ENCODE measurements at places on chromosomes 2 and 18.

- no peak for DNase-seq
These were observed 16.9 kb downstream of the C2orf74 start for GRCh38 chr2:61178603-61179545.

- no peak for DNase-seq
These were observed 19.8 kb downstream of the EVX2 start for GRCh38 chr2:176063958-176064357.

DNA sequence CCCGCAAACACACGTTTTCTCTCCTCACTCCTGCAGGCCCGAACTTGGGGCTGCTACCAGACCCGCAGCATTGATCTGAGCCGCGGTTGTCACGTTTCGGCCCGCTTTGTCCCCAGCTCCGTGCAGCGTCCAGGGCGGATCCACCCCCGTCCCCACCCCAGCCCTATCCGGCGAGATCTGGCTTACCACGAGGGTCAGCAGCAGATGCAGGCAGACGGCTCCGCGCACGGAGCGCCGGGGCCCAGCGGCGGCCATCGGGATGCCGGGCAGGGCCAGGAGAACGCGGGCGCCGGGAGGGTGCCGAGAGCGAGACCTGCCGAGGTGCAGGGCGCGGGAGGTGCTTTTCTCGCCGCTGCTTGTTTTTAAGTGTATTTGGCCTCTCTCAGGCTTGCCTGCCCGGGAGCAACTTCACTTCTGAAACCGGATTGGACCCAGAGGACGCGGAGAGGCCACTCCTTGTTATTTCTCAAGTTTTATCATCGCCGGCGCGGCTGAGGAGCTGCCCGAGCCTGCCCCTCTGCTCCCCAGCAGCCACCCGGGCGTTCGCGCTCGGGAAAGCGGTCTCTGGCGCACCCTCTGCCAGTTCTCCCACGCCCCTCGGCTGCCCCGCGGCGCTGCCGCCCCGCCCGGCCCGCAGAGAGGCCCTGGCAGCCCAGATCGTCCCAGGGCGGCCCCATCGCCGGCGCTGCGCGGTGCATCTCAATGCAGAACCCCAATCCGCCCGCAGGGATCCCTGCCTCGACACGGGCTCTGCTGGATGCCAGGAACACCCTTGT lies at the start of gene DSC3:
Gene DSC3 (minus strand): TSS at position 337 of the 776 bp plus-strand sequence. CDS start 82 bp downstream, at position 255.
- DNase-seq: no peak

GRCh38 chr18:10822456-10822855 lies 296.6 kb downstream of the NAPG start:
- no peak for DNase-seq

DNA sequence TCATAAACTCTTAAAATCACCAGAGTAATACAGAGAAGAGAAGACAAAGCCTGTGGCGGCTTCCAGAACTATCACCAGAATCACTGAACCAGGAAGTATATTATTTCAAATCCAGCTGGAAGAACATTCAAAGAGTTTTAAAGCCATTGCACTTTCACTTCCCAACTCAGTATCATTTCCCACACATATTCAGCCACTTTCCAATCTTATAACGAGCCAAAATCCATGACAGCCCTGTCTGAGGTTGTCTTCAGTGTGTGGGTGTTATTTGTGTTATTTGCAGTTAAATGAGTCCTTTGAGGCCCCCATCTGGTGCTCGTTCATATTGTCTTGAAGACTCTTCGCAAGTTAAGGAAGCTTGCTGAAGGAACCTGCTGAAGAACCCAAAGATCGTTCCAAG lies 559.9 kb downstream of the TSN start:
- no peak for DNase-seq

DNA sequence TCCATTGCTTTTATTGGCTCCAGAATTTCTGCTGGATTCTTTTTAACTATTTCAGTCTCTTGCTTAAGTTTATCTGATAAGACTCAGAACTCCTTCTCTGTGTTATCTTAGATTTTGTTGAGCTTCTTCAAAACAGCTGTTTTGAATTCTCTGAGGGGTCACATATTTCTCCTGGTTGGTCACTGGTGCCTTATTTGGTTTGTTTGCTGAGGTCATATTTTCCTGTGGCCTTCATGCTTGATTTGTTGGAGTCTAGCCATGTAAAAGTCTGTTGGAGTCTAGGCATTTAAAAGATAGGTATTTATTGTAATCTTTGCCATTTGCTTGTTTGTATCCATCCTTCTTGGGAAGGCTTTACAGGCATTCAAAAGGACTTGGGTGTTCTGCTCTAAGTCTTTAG lies 398.7 kb downstream of the DSEL start:
- no peak for DNase-seq

DNA sequence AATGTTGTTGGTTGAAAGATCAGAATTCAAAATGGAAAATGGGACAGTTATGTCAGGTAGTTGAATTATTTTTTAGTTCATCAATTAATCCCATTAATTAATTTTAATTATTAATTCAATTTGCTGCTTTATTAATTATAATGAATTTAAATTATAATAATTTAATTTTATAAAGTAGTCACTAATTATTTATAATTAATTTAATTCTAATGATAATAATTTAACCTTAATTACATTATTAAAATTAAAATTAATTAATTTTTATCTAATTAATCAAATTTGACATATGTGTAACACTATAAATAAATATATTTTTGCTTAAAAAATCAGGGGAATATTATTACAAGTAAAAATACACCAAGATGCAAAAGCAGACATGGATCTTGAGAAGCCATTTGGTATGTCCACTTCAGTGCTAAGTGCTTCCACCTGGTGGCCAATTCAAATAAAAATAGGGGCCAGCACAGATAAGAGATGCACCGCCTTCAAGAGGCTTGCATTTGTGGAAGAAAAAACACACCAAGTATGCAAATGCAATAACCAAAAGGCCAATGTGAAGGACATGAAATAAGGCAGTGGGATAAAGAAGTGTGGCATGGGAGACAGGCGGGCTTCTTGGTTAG lies 73.2 kb downstream of the MBP start:
- DNase-seq: no peak

DNA sequence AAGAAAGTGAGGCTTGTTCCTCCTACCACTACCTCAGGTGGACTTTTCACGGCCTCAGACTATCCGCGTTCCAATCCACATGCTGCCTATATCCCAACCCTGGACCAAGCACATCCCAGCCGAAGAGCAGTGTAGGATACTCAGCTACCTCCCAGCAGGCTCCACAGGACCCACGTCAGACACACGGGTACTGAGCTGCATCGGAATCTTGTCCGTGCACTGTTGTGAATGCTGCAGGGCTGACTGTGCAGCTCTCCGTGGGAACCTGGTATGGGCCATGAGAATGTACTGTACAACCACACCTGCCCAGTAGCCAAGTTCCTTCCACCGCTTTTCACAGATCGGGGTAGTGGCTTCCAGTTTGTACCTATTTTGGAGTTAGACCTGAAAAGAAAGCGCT lies 22.3 kb downstream of the IL37 start:
- no peak for DNase-seq

DNA sequence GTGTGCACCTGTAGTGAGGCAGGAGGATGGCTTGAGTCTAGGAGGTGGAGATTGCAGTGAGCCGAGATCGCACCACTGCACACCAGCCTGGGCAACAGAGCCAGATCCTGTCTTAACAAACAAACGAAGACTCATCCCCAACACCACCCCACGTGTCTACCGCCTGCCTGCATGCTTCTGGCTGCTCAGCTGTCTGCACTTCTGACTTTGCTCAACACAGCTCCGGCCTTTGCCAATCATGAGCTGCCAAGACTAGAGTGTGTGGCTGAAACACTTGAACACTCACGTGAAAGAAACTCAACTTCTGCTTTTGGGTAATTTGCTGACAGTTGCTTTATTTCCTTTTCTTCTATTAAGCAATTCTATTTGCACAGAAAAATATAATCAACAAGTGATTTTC lies 32.1 kb upstream of the SP3 start:
- no peak for DNase-seq

DNA sequence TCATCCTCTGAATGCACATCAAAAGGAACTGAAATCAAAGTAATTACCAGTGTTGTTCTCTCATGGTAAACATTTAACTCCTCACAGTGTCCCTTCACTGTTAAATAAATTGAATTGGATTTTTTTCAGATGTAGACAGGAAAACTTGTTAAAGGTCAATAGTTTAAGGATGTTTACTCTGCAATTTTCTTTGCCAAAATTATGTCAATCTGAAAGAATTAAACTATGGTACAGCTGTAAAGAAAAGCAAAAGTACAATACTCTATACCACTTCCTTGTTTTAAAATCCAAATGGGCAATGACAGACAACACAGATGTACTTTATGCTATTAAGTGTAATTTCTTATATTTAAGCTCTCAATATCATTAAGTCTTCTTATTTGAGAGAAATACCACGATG lies 153.2 kb downstream of the WDPCP start:
- DNase-seq: no peak

DNA sequence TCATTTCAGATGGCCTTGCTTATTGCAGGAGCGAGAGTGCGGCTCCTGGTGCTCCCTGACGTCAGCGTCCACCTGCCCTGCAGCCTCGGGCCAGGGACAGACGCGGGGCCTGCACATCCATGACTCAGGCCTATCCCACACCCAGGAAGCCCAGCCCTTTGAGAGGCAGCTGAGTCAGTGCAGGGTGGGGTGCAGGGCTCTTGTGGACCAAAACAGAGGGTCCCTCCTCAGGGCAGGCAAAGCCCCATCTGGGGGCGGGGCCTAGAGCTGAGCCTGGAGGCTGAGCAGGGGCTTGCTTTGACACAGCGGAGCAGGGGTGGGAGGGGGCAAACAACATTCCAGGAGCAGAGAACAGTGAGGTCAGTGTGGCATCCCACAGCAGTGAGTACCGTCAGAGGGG lies 7.7 kb upstream of the ARHGEF4 start:
- no peak for DNase-seq

GRCh38 chr2:129763966-129764365 lies 215.5 kb upstream of the RAB6C start:
- DNase-seq: no peak

DNA sequence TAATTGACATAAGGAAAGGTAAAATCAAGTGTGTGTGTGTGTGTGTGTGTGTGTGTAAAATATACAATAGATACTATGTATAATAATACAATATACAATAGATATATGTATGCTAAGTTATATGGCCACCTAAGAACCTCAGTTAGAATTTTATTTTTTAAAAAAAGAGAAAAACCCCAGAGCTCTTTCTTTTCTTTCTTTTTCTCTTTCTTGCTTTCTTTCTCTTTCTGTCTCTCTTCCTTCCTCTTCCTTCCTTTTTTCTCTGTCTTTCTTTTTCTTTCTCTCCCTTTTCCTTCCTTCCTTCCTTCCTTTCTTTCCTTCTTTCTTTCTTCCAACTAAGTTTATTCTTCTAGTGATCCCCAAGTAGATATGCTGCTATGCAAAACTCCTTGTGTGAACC lies 64.6 kb upstream of the FN1 start:
- no peak for DNase-seq

- no peak for DNase-seq
These were observed 773 bp downstream of the CMPK2 start for GRCh38 chr2:6864923-6865345.

- no peak for DNase-seq
These were observed 13.3 kb downstream of the SERTAD2 start for GRCh38 chr2:64640153-64641044.

GRCh38 chr2:59277671-59278070 lies 1036.5 kb upstream of the FANCL start:
- DNase-seq: no peak

DNA sequence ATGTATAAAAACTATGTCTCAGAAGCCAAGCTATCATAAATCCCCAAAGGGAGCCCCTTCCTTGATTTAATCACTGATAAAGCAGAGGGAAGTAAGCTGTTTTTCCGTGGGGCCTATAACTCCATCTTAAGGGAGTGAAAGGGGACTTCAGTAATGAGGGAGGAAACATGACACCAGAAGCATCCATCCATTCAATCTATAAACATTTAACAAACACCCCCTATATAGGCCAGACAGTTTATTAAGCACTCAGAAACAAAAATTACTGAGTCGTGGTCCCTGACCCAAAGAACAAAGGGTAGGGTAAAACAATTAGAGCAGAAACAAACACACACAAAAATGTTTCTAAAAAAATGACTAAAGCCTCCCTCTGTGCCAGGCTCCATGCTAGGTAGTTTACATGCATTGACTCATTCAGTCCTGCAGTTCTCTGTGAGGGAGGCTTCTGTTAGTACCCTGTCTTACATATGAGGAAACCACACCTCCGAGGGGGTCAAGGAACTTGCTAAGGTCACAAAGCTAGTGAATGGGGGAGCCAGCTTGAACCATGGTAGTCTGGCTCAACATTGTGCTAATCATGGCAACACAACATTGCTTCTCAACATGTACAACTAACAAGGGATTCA lies 472.1 kb downstream of the CDH2 start:
- DNase-seq: no peak

- no peak for DNase-seq
These were observed 22.1 kb downstream of the B3GNT2 start for GRCh38 chr2:62217970-62218369.

DNA sequence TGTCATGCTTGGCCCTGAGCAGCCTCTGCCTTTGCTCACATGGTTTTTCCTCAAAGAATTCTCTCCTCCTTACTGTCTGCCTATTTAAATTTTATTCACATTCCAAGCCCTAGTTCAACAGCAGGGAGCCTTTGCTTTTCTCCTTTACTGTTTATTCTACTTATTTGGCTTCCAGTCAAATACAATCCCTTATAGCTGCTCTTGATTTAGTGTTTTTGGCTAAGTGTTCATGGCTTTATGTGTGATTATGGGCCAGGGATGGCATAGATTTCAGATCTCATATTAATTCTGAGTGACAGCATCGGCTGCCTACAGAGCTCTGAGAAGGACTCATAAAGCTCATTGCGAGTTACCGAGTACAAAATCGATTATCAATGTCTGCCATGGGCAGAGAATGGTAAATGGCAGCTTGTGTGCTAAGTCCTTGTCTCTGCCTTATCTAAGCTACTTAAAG lies 106.7 kb downstream of the METTL8 start:
- no peak for DNase-seq

GRCh38 chr2:219252900-219253752 lies at the start of gene TUBA4B:
Gene TUBA4B, plus strand, starts transcription at chr2:219253243. Its CDS starts 165 bp downstream, at chr2:219253408.
- DNase-seq: peak; percentile 43

GRCh38 chr2:64330281-64331113 lies 123.5 kb upstream of the LGALSL start:
- peak; percentile 80 for DNase-seq

DNA sequence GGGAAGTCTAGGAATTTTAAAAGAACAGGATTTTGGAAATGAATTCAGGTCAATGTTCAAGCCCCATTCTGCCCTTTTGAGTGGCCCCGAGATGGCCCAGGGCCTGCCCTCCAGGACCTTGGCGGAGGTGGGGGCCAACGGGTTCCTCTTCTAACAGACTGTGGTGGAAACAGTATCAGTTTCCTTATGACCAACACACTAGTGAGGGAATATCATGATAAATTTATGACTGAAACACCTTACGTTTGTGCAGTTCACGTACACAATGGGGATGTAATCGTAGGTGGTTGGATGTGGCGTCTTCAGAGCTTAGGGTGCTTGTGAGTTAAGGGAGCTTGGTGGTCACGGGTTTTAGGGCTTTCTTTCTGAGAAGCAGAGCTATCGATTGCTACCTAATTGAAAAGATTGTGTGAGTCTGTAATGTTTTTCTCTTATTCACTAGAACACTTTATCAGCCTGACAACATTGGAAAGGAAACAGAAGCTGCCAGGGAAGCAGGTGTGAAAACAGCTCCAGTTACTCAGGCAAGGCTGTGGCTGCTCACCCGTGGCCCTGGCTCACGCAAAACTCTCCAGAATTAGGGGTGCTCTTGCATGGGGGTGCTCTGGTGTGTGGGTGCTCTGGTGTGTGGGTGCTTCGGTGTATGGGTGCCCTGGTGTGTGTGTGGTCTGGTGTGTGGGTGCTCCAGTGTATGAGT lies 165.3 kb downstream of the SNTG2 start:
- no peak for DNase-seq

- no peak for DNase-seq
These were observed 131.9 kb upstream of the ALKAL2 start for GRCh38 chr2:419687-420317.

GRCh38 chr2:195652911-195653310 lies 4.1 kb upstream of the SLC39A10 start:
- DNase-seq: no peak

Data from CD4-positive, alpha-beta T cell treated with Interleukin-6 at 100 ng/mL for 8 hours (primary cell).